Bladder microvascular endothelial cell (primary cell): ENCODE measurements at places on chromosomes 6 and 20. TPM values are rescaled to one million over a fixed set of nuclear protein-coding genes. Genes with fewer than 3 reads are reported as not detected.

CENPQ gene
- total RNA-seq: 4.8 and 6.6 TPM in 2 replicates

TRIM40 gene
- total RNA-seq: not detected in 2 replicates

SAYSD1 gene
- total RNA-seq: 7.3 and 9.1 TPM in 2 replicates

ELOVL2 gene
- total RNA-seq: not detected in 2 replicates

GSTA2 gene
- total RNA-seq: not detected in 2 replicates

TUBB2B gene
- 3.4 and 8.1 TPM in 2 replicates for total RNA-seq

MAS1 gene
- total RNA-seq: under 0.01 TPM in 1 of 2 replicates, not detected in the other

PPIL6 gene
- total RNA-seq: 0.16 and 0.82 TPM in 2 replicates

TAF4 gene
- total RNA-seq: 2.4 and 9.9 TPM in 2 replicates

GJA1 gene
- 269 and 353 TPM in 2 replicates for total RNA-seq

EGFL8 gene
- 0.81 and 2.0 TPM in 2 replicates for total RNA-seq

FAM83D gene
- total RNA-seq: 22.5 and 25.2 TPM in 2 replicates
